Activated CD4-positive, alpha-beta T cell treated with anti-CD3 and anti-CD28 coated beads, Interleukin-2, amount 10 ng/mL, durations not matched to agents 7 days and 5 days (primary cell): ENCODE measurements at places on chromosomes 13 and 19. TPM values are rescaled to one million over a fixed set of nuclear protein-coding genes. Genes with fewer than 3 reads are reported as not detected.

The MAB21L1 gene
- not detected for total RNA-seq

The SPIB gene
- total RNA-seq: 0.50 TPM

The CEACAM18 gene
- total RNA-seq: not detected

The CGB1 gene
- total RNA-seq: not detected

The ZNF829 gene
- 7.6 TPM for total RNA-seq

GRCh38 chr13:21948769-21949474 lies 278.0 kb downstream of the FGF9 start:
- no peak for DNase-seq

- DNase-seq: no peak
These were observed 3.1 kb upstream of the TNFSF13B start for GRCh38 chr13:108266321-108266990.

DNA sequence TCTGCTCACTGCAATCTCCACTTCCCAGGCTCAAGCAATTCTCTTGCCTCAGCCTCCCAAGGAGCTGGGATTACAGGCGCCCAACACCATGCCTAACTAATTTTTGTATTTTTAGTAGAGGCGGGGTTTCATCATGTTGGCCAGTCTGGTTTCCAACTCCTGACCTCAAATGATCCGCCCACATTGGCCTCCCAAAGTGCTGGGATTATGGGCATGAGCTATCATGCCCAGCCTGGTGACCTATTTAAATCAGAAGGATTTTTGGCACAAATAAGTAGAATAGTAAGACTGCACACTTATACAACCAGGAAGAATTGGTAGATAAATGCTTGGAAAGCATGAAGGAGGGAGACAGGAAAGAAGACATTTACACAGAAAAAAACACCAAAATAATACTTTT lies 53.4 kb upstream of the AKAP11 start:
- no peak for DNase-seq

- peak; percentile 84 for DNase-seq
These were observed 17.9 kb upstream of the ZDHHC20 start for GRCh38 chr13:21476893-21477472.

GRCh38 chr19:19460761-19461265 lies 54.5 kb downstream of the TSSK6 start:
- peak; percentile 62 for DNase-seq

GRCh38 chr19:33622809-33623511 lies 1.2 kb downstream of the CHST8 start:
- no peak for DNase-seq

DNA sequence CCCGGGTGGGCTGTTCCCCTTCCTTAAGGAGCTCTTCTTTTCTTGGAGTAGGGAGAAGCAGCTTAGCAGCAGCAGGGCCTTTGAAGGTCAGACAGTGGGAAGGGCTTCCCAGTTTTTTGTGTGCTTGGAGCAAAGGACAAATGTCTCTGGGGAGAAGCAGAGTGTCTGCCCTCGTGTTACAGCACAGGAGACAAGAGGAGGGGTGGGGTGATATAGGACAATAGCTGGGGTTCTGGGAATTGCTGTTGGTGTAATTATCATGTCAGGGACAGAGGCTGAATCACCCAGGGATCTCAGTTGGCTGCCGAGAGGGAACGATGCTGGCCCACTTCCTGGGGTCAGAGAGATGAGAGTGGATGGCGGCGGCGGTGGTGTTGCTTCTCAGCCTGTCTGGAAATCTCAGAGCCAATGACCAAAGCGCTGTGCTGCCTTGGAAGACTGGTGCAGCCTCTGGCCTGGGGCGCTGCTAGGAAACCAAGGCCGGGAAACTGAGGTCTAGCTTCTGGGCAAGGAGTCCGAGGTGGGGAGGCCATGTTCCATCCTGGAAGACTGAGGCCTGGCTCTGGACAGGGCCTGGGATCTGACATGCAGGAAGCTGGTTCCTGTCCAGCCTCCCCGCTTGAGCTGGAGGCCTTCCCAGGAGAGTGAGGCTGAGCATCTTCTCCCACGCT lies 1.2 kb downstream of the INAFM1 start:
- DNase-seq: no peak

- DNase-seq: no peak
These were observed 395.8 kb upstream of the KLF12 start for GRCh38 chr13:74530011-74530410.

DNA sequence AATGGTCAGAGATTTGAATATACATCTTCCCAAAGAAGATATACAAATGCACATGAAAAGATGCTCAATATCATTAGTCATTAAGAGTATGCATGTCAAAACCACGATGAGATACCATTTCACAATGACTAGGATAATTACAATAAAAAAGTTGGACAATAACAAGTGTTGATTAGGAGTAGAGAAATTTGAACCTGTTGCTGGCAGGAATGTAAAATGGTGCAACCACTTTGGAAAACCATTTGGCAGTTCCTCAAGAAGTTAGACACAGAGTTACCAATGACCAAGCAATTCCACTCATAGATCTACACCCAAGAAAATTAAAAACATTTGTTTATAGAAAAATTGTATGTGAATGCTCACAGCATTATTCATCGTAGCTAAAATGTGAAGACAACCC lies 33.2 kb upstream of the STARD13 start:
- DNase-seq: no peak
